ENCODE measurements at places on chromosomes 5 and 9.

DNA sequence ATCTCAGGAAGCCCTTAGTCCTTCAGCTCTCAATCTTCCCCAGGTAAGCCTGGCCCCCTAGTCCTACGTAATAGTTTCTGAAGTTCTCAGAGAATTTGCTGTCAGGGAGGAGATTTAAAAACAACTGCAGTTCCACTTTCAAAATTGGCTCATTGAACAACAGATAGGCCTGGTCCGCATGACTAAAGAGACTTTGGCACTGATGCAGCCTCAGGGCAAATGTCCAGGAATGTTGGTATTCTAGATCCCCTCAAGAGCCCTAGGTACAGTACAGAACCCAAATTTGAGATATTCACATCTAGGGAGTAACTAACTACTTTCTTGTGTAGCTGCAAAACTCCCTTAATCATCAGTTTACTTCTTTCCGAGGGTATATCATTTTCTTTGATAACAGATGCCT lies 162.8 kb downstream of the GABRG2 start:
- DNase-seq = no peak

DNA sequence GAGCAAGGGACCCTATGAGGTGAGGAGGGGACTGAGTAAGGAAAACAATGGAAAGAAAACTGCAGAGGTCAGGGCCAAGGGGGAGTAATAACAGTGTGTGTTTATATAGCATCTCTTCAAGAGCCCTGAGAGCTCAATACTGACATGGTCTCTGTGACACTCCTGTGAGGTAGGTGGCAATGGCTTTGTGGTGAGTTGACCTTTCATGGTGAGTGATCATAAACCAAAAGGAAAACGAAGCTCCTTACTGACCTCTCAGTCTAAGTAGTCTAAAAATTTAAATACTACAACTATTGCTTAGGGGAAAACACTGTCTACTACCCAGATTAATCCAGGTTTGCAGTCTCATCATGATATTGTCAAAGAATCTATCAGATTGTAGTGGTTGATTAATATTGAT lies 130.9 kb downstream of the SNCAIP start:
- DNase-seq = no peak

GRCh38 chr5:79237740-79238560 lies 2.0 kb downstream of the JMY start:
- DNase-seq = no peak

DNA sequence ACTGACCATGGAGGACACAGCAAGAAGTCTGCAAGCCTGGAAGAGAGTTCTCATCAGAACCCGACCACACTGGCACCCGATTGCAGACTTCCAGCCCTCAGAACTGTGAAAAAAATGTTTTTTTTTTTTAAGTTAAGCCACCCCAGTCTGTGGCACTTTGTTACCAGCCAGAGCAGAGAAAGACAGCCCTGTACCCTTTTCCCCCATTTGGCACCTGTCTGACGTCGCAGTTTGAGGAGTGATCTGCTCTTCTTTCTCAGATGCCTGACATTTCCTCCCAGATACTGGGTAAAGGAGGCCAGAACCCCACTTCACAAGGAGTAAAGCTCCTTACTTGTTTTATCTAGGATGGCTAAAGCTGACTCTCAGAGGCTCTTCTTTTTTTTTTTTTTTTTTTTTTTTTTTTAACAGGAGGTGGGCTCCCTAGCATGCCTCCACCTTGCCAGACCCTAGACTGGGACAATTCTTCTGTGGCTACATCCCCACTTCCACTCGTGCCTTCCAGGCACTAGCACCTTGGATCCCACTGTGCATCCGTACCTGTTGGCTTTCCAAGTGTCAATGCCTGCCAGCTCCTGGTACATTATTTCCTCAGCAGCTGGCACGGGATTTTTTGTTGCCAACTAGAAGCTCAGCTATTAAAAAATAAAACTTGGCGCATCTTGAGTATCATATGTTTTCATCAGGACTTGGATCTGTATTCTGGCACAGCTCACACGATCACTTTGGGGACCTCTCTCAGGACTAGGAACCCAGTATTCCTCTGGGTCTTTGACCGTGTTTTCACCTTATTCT lies 14.4 kb downstream of the CAMK4 start:
- DNase-seq = no peak

GRCh38 chr9:71120501-71121247 lies 747 bp downstream of the TRPM3 start:
- DNase-seq = no peak

GRCh38 chr9:120611690-120612068 lies 31.7 kb upstream of the CDK5RAP2 start:
- DNase-seq = no peak

DNA sequence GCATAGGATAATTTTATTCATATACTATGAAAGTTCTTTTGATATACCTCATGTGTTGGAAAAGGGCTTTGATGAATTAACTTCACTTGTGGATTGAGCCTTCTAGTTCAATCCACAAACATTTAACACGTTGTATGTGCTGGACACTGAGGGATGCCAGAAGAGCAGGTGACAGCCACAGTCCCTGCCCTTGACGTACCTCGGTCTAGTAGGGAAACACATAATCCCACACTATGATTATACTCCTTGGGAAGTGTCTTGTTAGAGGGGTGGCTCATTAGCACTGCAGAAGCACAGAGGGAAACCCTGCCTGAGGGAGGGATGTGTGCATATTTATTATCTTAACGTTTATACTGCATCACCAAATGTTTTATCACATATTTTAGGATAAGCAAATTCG lies 61.2 kb downstream of the PIK3R1 start:
- DNase-seq = no peak

DNA sequence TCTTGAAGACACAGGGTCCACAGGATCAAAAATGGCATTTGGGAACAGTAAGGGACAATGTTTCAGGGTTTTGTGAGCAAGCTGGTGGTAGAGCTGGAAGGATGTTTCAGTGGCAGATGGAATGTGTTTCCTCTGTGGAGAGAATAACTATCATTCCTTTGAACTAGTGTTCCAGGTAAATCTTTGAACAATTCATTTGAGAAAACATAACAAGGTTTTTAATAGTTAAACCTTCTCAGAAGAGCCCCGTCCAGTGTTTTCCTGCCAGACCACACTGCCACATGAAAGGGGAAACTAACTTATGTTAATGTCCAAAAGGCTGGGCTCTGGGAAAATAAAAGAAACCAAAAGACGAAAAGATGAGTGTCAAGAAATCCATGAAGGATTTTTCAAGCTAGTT lies 207.0 kb upstream of the ZNF462 start:
- no peak for DNase-seq

GRCh38 chr5:167631191-167631590 lies 660.3 kb upstream of the WWC1 start:
- DNase-seq = no peak

GRCh38 chr5:143682246-143682905 lies 129.6 kb upstream of the HMHB1 start:
- DNase-seq = no peak

- no peak for DNase-seq
Observed at GRCh38 chr5:133119233-133119711, 67.5 kb downstream of the HSPA4 start.

DNA sequence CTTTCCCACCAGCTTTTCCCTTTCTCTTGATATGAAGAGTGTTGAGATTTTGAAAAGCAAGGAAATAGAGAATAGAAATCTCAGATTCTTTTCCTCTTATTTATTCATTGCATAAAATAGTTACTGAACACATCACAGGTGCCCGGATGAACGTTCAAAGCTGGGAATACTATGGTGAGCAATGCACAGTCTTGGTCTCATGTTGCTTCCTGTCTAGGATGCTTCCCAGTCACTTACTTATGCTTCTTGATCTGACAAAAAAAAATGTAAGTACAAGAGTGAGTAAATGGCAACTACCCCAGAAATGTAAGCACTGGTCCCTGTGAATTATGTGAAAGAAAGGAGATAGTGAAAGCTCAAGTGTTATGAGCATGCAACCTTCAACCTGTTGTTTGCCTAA lies 153.5 kb upstream of the S1PR3 start:
- no peak for DNase-seq

DNA sequence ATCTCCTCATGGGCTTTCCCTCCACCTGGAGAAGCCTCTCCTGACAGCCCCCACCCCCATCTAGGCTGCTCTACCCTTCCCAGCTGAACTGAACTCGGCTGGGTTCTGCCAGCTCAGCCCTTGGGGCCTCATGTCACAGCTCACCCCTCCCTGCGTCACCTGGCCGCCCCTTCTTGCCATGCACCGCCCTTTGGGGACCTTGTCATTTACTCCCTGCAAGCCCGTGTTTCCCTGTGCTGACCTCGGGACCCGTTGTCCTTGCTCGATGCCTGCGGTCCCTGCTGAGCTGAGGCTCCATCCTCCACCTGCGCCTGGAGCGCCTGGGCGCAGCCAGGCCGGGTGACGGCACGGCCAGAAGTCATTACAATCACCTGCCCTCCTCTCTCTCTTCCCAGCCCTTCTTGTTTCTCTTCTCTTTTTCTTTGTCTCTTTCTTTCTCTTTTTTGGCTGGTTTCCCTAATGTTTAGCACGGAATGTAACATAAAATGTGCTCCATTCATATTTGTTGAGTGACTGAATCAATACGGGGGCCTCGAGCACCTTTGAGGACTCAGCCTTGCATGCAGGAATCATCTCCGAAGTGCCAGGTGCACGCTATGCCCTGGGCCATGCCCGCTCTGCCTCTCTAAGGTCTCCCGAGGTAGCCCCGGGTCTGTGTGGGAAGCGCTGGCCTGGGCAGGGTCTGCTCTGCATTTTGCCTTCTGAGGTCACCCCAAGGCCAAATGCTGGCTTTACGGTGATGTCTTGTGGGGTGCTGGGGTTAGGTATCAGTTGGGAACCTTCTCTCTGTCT lies 48.1 kb upstream of the COL5A1 start:
- no peak for DNase-seq

- no peak for DNase-seq
Observed at GRCh38 chr5:107673039-107673367, 2.3 kb upstream of the EFNA5 start.

- DNase-seq = no peak
Observed at GRCh38 chr5:151793358-151793757, 21.6 kb downstream of the G3BP1 start.

GRCh38 chr5:107820429-107820828 lies 149.7 kb upstream of the EFNA5 start:
- DNase-seq = no peak

DNA sequence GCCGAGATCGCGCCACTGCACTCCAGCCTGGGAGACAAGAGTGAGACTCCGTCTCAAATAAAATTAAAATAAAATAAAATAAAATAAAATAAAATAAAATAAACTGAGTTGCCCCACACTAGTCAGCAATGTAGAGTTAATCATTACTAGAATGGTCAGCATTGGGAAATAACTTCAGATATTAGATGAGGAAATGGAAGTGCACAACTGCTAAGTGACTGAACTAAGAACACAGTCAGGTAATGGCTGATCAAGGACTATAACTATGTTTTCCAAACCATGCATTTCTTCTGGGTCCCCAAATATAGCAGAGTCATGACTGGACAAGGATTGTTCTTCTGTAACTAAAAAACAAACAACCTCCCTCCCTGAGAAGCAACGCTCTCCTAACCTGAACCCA lies 17.1 kb downstream of the OTP start:
- DNase-seq = no peak

GRCh38 chr9:135961811-135962695 lies 880 bp upstream of the UBAC1 start:
- no peak for DNase-seq

DNA sequence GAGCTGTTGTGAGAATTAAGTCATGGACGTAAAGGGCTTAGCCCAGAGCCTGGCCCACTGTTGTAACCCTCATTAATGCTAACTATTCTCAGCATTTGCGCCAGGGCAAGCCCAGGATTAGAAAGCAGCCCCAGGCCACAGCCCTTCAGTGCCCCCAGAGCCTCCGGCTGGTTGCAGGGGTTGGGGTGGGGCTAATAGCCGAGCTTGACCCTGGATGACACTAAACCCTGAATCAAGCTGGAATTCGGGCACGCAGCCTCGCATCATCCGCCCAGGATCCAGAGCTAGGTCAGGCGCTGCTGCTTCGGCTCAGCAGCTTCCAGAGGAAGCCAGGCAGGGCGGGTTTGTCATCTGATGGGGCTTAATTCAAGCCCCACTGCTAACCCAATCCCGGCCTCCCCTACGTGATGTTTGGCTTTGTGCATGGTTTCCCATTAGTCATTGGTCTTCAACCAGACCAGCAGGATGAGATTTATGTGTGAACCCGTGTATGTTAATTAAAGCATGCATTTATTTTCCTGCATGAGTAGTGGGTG lies 1.2 kb upstream of the MEGF9 start:
- no peak for DNase-seq

- no peak for DNase-seq
Observed at GRCh38 chr9:99931155-99931840, 24.8 kb downstream of the STX17 start.

GRCh38 chr9:113619491-113620376 lies 156.2 kb downstream of the RGS3 start:
- DNase-seq = no peak

- DNase-seq = no peak
Observed at GRCh38 chr9:105877721-105878120, 183.4 kb downstream of the TMEM38B start.

GRCh38 chr5:134131578-134132350 lies 17.3 kb downstream of the TCF7 start:
- DNase-seq = no peak

- DNase-seq = no peak
Observed at GRCh38 chr9:128771094-128771721, 519 bp downstream of the ZER1 start.

DNA sequence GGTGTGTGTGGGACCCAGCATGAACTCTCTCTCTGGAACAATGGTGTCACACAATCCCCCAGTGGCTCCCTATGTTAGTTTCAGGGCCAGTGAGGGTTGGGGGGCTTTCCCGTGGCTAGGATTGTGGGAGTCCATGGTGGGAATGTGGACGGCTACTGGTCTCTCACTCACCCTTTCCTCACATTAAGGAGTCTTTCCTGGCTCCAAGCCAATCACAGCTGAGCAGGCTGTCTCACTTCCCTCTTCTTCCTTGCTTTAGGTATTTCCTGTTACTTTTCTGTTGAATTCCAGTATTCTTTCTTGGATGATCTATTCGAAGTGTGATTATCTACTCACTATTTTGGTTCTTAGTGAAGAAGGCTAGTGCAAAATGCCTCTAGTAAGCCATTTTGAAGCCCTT lies 324.4 kb upstream of the MPDZ start:
- no peak for DNase-seq

DNA sequence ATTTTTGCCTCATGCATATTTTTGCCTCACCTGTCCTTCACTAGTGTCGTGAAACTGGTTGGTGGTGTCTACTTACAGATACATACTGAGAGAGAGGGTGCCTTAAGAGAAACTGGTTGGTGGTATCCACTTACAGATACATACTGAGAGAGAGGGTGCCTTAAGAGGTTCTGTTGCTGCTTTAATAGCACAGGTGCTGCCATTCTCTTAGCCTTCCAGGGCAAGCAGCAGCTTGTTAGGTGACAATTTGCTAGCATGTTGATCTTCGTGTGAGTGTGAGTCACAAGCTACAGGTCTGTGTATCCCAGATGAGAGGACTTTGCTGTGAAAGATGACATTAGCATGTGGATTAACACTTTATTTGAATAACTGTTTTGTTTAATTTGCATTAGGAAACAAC lies 1.4 kb downstream of the PTTG1 start:
- no peak for DNase-seq

DNA sequence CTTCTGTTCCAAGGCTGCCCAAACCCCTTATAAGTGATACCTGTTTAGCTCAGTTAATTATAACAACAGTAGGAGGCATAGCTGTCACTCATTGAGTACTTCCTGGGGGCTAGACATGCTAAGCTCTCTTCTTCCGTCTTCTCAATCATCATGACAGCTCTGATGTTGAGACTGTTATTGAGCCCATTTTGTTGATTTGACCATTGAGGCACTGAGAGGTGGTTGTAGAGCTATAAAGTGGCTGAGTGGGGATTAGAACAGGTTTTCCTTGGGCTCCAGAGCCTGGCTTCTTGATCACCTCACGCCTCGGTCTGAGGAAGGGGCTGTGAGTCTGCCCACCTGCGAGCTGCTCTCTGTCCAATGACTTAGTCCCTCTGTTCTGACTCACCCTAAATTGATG lies 26.0 kb upstream of the RPL26L1 start:
- no peak for DNase-seq

Measured in HS-27A (cell line).